ENCODE measurements at places on chromosomes 1 and 21.
A peak's percentile ranks its signal among the peaks of the same experiment; 100 is the strongest.

GRCh38 chr1:51253691-51254090 is 17.6 kb downstream of the RNF11 start:
- no peak for DNase-seq

- no peak for DNase-seq
Measured at GRCh38 chr1:175172503-175172902, 20.1 kb downstream of the KIAA0040 start.

DNA sequence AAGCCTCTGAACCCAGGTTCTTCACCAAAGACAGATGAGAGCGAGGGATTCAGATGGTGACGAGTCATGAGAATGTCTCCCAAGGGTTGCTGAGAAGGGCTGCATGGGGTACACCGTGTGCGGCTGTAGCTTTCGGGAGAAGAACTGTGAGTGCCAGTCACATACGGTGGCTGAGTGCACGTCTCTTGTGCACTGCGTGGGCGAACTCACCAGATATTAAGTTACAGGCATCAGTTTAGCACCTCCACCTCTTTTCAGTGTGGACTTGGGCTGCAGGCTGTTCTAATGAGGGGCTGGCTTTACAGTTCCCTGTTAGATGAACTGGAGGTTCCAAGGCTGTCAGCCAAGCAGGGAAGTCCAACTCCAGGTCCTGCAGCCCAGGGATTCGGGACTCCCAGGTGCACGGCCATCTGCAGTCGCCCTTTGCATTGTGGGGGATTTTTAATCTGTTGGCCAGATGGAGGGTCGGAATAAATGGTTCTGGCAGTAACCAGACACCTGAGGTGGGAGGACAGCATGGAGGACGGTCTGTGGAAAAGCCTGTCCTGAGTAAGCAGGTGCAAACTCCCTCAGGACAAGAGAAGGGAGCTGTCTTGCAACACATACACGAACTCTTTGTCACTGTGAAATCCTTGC is 26.5 kb upstream of the AVPR1B start:
- DNase-seq, result no peak

DNA sequence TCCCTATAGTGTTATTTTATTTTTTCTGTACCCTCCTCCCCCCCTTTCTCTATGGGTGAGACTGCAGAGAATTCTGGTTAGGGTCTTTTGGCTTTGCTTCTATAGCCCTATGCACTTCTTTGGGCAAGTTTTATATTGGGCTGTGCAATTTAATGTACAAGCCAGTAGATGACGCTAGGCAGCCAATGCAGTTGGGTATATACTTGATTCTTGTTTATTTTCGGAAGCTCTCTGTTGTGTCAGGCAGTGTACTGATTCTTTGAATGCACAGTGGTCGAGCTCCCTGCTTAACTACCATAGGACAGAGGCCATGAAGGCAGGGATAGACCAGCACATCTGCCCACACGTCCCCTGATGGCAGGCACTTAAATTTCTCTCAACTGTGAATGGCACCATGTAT is 34.1 kb upstream of the GPR52 start:
- no peak for DNase-seq

DNA sequence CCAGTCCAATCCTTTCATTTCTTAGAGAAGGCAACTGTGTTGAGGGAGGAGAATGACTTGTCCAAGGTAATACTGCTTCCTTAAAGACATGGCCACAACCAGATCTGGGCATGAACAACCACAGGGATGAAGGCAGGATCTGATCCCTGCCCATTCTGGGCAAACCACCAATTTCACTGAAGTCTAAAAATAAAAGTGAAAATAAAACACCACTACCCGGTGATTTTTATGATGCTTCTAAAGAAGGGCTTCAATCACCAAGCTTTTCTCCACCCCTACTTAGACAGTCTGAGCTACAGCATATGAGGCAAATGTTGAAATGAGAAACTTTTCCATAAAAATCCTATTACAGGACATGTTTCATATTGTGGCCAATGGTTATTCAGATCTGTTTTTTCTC is 133.0 kb downstream of the PTPN14 start:
- no peak for DNase-seq

DNA sequence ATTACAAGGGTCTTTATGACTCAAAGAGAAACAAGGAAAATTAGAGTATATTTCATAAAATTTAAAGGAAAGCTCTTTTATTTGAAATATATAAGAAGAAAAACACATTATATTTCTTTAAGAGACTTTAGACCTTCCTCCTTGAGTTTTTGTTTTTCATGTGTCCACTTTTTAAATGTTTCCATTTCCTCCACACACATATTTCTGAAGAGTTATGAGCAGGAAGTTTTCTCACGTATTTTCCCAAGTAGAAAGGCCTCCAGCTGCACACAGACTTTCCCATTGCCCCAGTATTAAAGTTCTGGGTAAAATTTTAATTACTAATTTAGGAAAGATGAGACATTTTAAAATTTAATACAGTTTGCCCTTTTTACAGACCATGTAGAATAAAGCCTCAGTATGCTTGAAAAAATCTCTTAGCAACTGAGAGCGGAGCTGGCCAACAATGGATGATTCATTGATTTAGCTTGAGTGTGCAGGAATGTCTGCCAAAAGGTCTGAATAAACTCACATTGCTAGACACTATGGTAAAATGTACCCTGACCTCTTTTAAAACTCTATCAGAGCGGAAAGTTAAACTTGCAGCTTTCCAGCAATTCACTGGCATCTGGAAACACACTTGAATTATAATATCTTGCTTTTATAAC is 57.9 kb downstream of the DDAH1 start:
- DNase-seq, result peak; percentile 33

DNA sequence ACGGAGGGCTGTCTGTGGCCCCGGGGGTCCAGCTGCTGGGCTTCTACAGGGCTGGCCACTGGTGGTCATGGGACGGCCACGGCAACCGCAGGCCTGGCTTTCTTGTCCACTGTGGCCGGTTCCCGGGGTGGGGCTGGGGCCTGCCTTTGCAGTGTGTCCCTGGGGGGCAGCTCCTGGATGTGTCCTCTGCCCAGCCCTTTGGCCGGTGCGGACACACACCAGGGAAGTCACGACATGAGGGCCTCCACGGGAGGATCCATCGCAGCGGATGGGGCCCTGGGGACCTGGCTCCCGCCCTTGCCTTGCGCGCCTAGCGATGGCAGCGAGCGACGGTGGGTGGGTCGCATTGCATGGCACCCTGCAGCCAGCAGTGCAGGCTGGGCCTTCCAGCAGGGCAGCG is 18.0 kb downstream of the PFKL start:
- no peak for DNase-seq

- no peak for DNase-seq
Measured at GRCh38 chr1:219806020-219806419, 122.3 kb downstream of the SLC30A10 start.

DNA sequence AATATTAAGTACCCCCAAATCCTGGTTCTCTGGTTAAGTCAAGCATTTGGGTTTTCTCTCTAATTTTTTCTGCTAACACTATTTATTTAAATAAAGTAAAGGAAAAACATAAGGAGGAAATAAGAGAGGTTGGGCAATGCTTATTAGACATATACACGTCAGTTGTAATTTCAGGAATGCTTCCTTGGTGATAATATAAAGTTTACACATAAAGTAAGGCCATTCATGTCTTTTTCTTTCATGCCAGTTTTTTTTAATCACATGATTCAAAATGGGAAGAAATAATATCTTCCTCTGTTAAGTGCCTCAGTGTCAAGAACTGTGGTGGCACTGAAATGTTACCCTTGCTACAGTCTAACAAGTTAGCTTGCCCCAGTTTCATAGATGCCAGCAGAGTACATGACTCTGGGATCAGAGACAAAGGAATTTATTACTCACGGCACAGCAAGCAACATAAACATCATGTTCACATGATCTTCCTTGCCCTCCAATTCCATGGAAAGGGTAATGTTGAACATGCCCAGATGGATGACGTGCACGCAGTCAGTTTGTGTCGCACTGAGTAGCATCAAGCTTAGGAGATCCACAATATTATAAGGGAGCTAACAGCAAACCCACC is 184.9 kb downstream of the PLA2G4A start:
- no peak for DNase-seq

- no peak for DNase-seq
Measured at GRCh38 chr1:41448821-41449220, 35.7 kb downstream of the EDN2 start.

DNA sequence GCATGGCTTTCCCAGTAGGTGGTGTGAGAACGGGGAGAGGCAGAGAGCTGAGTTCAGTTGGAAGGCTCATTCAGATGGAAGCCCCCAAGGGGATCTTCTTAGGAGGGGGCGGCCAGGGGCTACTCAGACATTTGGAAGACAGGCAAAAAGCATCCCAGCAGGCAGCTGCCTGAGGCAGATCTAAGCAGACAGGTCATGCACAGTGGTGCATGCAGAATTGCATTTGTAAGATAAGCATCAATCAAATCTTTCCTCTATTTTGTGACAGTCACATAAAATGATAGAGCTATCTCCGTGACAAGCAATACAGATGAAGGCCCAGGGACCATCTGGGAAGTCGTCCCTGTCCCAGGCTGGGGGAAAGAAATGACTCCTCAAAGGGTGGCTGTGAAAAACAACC is 3.8 kb downstream of the RAB3B start:
- DNase-seq, result no peak

DNA sequence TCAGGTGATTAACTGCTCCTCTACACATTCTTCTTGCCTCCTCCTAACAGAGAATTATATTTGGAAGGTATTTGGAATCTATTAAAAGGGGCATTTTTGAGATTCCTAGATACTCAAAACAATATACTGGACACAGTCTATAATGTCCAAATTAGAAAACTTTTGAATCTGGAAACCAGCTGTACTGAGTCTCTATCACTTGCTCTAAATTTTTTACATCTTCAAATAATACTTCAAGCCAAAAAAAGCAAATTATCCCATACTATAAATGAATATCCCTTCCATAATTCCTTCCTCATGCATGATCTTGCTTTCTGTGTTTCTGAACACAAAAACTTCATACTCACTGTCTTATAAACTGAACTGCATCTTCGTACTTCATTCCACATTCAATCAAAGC is 28.5 kb downstream of the PTP4A2 start:
- no peak for DNase-seq

GRCh38 chr1:65066766-65067490 is 81.1 kb upstream of the AK4 start:
- peak; percentile 48 for DNase-seq

GRCh38 chr1:10470043-10470442 is 2.3 kb downstream of the DFFA start:
- no peak for DNase-seq

DNA sequence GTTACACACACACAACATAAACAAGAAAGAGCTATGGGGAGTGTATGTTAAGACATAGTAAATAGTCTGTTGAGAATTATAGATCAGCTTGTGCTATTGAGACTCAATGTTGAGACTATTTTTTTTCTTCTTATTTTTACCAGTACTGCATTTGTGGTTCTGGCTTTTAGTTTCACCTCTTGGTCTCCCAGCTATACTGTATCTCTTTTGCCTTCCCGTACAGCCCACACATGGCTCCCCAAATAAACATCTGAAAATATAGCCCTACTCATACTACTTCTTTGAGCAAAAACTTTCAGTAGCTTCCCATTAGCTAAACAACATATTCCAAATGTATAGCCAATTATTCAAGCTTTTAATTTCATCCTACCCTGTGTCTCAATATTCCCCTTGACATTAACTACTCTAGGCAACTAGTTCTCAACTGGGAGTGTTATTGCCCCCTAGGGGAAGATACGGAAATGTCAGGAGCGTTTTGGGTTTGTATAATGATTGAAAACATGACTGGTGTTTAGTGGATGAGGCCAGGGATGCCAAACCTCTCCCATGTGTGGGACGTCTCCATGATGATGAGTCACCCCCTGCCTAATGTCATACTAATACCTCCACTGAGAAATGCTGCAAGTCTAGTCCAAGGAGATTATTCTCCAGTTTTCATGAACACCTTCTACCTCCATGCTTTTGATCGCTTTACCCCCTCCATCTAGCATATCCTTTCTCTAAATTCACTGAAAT is 6.8 kb downstream of the RPE65 start:
- peak; percentile 43 for DNase-seq

GRCh38 chr1:33175865-33176264 is 6.0 kb downstream of the TRIM62 start:
- DNase-seq, result no peak

- DNase-seq, result no peak
Measured at GRCh38 chr1:155037043-155037442, 3.4 kb downstream of the DCST1 start.

DNA sequence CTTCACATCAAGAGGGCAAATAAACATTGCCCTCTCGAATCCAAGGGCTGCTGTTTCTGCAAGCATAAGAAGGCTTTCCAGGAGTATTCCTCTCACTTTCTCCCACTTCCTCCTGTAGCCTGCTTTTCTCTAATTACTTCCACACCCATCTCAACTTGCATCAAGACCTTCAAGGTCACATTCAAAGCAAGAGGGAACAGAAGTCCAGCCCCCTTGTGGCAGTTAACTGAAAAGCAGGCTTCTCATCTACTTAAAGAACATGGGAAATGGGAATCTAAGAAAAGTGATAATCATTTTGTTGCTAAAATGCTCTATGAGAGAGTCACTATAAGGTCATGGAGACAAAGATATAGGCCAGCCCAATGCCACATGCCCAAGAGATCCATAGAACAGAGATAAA is 874.4 kb downstream of the KCNT2 start:
- DNase-seq, result peak; percentile 21

- peak; percentile 7 for DNase-seq
Measured at GRCh38 chr1:168920456-168921094, 185.9 kb upstream of the ATP1B1 start.

DNA sequence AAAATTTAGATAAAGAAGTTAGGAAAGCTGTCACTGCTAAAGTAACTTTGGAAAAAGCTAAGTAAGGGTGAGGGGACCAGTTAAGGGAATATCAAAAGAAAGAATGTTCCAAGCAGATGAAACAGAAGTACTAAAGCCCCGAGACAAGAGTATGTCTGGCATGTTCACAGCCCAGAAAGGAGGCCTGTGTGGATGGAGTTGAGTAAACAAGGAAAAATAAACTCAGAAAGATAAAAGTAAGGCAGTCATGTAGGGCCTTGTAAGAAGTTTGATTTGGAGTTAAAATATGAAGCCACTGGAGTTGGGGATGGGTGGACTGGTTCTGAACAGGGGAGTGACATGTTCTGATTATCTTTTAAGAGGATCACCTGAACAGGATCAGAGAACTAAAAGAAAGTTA is 177.9 kb downstream of the CDC42BPA start:
- DNase-seq, result no peak

GRCh38 chr1:15965228-15965767 is 10.6 kb downstream of the ZBTB17 start:
- no peak for DNase-seq

Measured in HCT116 (cell line).